ENCODE measurements at places on chromosomes 3 and 15.
A peak's percentile ranks its signal among the peaks of the same experiment; 100 is the strongest.

DNA sequence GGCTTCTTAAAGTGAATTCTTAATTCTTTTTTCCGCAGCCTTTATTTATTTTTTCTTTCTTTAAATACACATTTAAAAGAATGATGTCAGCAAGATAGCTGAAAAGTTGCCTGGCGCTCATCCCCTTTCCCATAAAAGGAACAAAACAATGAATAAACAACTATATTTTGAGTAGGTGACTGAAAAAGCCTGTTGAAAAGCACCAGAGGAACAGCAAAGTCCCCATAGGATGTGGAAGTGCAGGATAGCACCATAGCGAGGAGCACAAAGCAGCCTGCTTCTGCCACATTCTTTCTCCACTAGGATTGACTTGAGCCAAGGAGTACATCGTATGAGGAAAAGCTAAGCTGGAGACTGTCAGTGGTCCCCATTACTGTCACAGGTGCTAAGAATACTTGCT lies 754.9 kb downstream of the SQOR start:
- no peak for DNase-seq

- DNase-seq = peak; percentile 29
Observed at GRCh38 chr3:98900265-98901118, 1.0 kb downstream of the DCBLD2 start.

DNA sequence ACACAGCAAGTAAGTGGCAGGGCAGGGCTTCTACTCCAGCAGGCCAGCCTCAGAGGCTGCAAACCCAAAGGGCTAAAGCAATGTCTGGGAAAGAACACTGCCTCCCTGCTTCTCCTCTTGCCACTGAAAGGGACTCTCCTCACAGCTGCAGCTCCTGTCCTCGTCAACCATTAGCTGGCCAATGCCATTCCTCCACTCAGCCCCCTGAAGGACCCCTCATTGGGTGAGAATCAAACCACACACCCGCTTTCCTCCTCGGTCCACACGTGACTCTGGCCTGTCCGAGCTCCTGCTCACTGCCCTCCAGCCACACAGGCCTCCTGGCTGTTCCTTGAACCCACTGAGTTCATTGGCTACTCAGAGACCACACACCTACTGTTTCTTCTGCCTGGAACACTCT lies 253.7 kb upstream of the TLE3 start:
- no peak for DNase-seq

- DNase-seq = no peak
Observed at GRCh38 chr3:12764171-12764776, 5.2 kb upstream of the TMEM40 start.

DNA sequence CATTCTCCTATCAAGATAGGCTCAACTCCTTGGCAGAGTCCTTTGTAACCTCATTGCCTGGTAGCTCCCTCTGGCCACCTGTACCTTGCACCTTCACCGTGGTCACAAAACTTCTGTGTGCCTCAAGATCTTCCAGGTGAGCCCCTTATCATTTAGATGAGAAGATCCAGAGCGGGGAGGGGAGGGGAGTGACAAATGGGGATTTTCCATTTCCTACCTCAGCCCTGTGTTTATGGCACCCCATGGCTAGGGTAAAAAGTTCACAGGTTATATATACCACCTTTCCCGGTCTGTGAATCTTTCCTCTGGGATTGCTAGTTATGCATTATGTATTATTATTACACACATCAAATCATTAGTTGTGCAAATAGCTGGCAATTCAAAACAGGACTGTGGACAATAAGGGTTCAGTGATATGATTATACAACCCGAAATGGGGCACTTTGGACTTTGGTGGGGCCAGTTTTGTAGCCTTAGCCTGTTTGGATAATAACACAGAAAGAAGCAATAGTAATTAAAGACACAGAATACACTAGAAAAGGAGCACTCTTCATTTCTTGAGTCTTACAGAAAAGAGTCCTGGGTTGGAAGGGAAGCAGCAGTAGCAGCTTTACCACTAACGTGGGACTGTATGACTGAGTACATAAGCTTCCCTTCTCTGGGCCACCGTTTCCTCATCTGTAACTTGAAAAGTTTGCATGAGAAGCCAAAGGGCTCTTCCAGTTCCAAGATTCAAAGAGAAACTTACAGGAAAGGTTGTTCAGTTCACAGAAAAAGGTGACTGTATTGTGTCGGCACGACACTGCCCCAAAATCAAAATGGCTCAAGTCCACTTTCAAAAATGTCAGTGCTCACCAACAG lies 7.1 kb downstream of the TLE3 start:
- no peak for DNase-seq

DNA sequence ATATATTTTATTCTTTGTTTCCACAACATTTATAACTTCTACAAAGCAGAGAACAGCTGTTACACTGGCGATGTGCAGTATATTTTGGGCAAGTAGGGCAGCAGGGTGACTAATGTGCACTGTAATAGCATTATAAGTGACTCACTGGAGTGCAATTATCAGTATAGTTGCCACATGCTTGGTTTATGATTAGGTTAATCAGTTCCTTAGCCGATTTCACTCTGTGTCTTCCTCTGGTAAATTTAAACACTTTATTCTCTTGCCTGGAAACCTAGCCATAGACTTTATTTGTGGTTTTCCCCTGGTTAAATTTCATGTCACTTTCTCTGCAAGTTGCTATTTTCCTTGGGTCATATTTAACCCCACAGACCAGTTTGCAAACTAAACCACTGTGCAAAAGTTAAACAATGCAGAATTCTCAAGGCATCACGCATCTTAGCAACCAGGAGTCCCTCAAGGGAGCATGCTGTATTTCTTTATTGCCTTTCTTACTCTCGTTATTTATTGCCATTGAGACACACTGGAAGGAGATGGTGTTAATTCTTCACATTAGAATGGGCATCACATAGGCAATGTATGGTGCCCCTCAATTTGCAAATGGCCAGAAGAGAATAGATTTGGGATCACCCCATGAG lies 690.2 kb upstream of the DPPA4 start:
- no peak for DNase-seq

- DNase-seq = no peak
Observed at GRCh38 chr3:72368331-72368975, 479.8 kb downstream of the SHQ1 start.

DNA sequence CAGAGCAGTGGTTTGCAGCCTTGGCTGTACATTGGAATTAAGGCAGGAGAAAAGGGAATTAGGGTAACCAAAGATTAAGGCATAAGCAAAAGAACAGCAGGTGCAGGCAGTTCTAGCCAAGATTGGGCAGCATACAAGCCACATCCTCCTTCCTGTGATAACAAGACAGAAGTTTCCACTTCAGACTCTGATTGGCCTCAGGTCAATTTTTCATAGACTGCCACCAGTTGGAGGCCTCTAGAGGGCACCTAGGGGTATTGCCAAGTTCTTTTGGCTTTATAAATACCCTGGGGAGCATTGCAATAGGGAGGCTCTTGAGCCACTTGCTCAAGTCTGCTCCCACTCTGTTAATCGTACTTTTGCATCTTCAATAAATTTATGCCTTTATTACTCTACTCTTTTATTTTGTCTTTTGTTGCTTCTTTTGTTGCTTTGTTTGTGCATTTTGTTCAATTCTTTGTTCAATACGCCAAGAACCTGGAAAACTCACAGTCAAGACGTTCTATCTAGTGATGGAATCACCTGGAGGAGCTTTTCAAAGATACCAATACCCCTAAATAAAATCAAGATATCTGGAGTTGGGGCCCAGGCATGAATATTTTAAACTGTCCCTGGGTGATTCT lies 32.2 kb upstream of the FMN1 start:
- no peak for DNase-seq

DNA sequence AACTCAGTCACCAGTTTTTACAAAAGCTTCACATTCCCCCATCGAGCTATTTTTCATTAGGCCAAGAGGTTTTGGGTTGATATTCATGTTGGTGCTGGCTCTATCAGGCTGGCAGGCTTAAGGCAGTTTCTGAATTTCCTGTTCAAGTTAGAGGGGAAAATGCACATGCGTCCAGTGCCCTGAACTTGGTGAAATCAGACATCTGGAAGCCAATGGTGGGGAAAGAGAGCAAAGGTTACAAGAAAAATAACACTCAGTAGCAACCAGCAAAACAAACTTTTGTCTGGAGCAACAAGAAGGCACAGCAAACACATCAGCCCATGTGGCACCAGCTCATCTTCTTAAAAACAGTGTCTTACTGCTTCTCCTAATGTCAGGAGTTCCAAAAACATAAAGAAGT lies 155.6 kb upstream of the TSC22D2 start:
- no peak for DNase-seq

GRCh38 chr3:126208606-126209256 lies 28.3 kb upstream of the ALDH1L1 start:
- DNase-seq = no peak

- no peak for DNase-seq
Observed at GRCh38 chr3:46545818-46546630, 20.1 kb downstream of the LRRC2 start.

DNA sequence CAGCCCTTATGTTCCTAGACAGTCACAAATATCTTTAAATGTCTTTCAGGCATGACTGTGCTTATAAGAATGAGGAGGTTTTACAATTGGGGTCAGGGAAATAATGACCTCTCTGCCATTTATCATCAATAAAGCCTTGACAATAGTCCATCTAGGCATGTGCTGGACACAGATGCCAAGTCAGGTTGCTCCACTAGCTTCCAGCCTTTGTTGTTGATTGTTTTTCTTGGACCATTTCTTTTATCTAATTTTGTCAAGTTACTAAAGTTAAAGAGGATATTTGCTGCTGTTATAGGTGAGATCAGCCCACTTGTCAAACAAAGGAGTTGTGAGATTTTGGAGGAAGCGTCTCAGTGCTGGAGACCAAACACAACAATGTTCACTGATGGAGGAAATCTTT lies 628.0 kb downstream of the ROBO2 start:
- no peak for DNase-seq

GRCh38 chr15:60839510-60840211 lies 360.7 kb upstream of the ICE2 start:
- DNase-seq = no peak

GRCh38 chr15:78682693-78683410 lies 41.8 kb upstream of the CHRNB4 start:
- no peak for DNase-seq

GRCh38 chr3:112745567-112746248 lies 101.0 kb downstream of the CD200R1L start:
- DNase-seq = no peak

DNA sequence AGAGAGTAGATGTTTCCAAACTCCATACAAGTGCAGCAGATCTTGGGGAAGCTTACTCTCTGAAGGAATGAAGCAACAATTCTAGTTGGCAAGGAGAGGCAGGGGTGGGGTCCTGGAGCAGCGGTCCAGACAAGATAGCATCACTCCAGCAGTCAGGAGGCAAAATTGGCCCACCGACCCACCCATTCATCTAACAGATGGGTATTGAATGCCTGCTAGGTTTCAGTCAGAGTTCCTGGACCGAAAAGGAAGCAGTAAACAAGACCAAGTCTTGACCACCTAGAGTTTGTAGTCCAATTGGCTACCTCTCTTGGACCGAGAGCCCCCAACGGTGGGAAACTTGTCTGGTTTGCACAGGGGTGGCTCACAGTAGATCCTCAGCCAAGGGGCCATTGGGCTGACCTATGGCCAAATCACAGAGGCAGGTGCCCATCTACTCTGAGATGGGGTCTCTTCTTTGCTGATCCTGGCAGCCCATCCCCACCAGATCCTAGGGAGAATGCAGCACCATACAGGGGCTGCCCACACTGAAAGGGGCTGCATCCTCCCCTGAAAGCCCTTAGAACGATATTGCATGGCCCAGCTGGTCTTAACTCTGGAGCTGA lies 74.3 kb downstream of the CORO2B start:
- DNase-seq = no peak

- no peak for DNase-seq
Observed at GRCh38 chr15:90988296-90988695, 6.0 kb downstream of the PRC1 start.

GRCh38 chr3:13197281-13197680 lies 124.1 kb upstream of the IQSEC1 start:
- DNase-seq = no peak

DNA sequence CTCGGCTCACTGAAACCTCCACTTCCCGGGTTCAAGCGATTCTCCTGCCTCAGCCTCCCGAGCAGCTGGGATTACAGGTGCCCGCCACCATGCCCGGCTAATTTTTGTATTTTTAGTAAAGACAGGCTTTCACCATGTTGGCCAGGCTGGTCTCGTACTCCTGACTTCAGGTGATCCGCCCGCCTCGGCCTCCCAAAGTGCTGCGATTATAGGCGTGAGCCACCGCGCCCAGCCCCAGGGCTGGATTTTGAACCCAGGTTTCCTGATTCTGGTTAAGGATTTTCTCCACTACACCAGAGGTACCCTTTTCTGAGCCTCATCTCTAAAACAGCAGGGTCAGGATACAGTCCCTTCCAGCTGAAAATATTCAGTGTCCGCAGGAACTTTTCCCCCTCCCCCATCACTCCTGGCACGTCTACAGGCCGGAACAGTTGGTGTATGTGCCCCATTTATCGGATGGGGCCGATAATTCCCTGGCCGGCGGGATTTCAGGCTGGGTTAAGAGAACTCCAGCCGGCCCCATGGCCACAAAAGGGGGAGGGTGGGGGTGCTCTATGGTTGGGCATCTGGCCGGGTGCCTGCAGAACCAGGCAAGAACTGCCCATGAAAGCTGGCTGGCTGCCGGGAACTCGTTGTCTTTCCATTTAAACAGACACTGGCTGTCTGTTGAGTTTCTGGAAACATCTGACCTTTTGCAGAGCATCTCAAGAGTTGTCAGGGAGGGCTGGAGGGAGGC lies 26.8 kb upstream of the SEMA4B start:
- DNase-seq = no peak

GRCh38 chr3:69435274-69436265 lies 49.7 kb upstream of the FRMD4B start:
- DNase-seq = peak; percentile 28

DNA sequence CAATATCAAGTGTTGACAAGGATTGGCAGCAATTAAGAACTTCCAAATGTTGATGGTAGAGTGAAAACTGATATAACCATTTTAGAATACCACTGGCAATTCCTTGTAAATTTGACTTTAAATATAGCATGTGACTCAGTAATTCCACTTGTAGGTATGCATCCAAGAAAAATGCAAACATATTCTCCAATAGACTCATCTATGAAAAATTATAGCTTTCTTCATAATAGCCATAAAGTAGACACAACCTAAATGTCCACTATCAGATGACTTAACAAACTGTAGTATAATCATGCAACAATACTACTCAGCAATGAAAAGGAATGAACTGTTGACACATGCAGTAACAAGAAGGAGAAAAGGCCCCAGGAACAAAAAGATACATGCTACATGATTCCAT lies 988.1 kb downstream of the FHIT start:
- DNase-seq = no peak

GRCh38 chr3:29644956-29645636 lies 364.2 kb downstream of the RBMS3 start:
- DNase-seq = no peak

DNA sequence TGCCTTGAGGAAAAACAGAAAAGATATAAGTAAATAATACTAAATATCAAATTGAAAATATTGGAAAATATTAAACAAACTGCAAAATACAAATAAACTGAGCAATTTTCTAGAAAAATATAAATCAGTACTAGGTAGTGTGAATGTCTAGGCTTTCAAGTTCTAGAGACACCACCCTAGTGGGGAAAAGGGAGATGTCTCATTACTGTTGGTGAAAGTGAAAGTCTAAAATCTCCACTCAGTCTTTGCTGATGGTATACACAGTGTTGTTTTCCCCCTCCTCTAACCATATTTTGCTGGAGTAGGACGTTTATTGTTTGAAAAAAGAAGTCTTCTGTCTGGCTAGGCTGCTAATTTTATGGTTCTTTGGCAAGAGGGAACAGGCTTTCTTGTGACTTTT lies 1368.9 kb downstream of the OTOL1 start:
- no peak for DNase-seq

Data from GM13977 (cell line).